Regular cardiac myocyte (primary cell): ENCODE measurements at places on chromosomes 5 and 9. TPM values are rescaled to one million over a fixed set of nuclear protein-coding genes. Genes with fewer than 3 reads are reported as not detected.

Gene PDE6A
- not detected in 2 replicates for total RNA-seq

Gene SMAD5
- 48.2 and 49.7 TPM in 2 replicates for total RNA-seq

Gene COL23A1
- total RNA-seq: under 0.01 and 0.28 TPM in 2 replicates

Gene SHB
- 29.9 and 47.9 TPM in 2 replicates for total RNA-seq

Gene INSYN2B
- total RNA-seq: 24.0 and 39.7 TPM in 2 replicates

Gene GCNT4
- 1.5 and 4.2 TPM in 2 replicates for total RNA-seq

Gene DEPDC1B
- total RNA-seq: 1.1 and 13.6 TPM in 2 replicates

Gene PCDHGA5
- total RNA-seq: 0.58 and 1.1 TPM in 2 replicates

Gene DBH
- not detected in 2 replicates for total RNA-seq

Gene CA9
- total RNA-seq: 0.38 and 2.8 TPM in 2 replicates

Gene SLC6A18
- not detected in 2 replicates for total RNA-seq

Gene SLC25A2
- total RNA-seq: under 0.01 and 0.19 TPM in 2 replicates

Gene SCGB3A2
- 0.85 TPM in 1 of 2 replicates, not detected in the other for total RNA-seq
